Glomerular endothelial cell (primary cell): ENCODE measurements at places on chromosomes 1 and 21. TPM values are rescaled to one million over a fixed set of nuclear protein-coding genes. Genes with fewer than 3 reads are reported as not detected.

Gene TMIGD3
- not detected in 2 replicates for total RNA-seq

Gene RPS6KC1
- 14.0 and 18.4 TPM in 2 replicates for total RNA-seq

Gene VSIG8
- total RNA-seq, result 0.35 TPM in 1 of 2 replicates, not detected in the other

Gene AJAP1
- 0.06 and 1.5 TPM in 2 replicates for total RNA-seq

Gene OR2T2
- not detected in 2 replicates for total RNA-seq

Gene PCP4L1
- total RNA-seq, result not detected in 2 replicates

Gene CD1B
- total RNA-seq, result not detected in 2 replicates

Gene SPATA21
- total RNA-seq, result not detected in 2 replicates

Gene RGS1
- not detected in 2 replicates for total RNA-seq

Gene OR14I1
- total RNA-seq, result not detected in 2 replicates

Gene AKIRIN1
- 46.7 and 51.6 TPM in 2 replicates for total RNA-seq

Gene CDC20
- 15.2 and 38.9 TPM in 2 replicates for total RNA-seq
